ENCODE measurements at places on chromosomes 6 and 20. TPM values are rescaled to one million over a fixed set of nuclear protein-coding genes. Genes with fewer than 3 reads are reported as not detected.

GRCh38 chr20:36030149-36030548 lies 61.8 kb downstream of the CNBD2 start:
- DNase-seq: no peak
- H3K27ac ChIP-seq: no peak overlapping the region
- no peaks in the 10 kb centered on the region for H3K36me3 ChIP-seq
- H3K27me3 ChIP-seq: no peaks in the 10 kb centered on the region
- no peaks in the 10 kb centered on the region for H3K4me1 ChIP-seq
- no peak overlapping the region for H3K4me3 ChIP-seq

DNA sequence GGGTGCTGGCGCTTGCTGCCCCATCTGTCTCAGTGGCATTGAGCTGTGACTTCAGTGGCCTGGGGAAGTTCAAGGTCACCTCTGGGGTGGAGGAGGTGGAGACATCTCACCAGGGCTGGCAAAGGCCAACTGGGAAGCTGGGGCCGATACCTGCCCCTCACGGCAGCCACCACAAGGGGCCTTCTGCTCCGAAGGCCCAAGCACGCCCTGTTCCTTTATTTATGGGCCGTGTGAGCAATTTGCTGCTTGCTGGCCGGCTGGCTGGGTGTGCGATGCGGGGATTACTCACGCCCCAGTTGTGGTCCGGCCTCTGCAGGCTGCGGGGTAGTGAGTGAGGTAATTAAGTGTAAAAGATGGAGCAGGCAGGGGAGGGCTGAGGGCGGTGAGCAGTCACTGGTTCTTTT lies 13.2 kb upstream of the SCRT2 start:
- H3K36me3 ChIP-seq: no peaks in the 10 kb centered on the region
- H3K4me3 ChIP-seq: no peak overlapping the region
- no peaks in the 10 kb centered on the region for H3K4me1 ChIP-seq

DNA sequence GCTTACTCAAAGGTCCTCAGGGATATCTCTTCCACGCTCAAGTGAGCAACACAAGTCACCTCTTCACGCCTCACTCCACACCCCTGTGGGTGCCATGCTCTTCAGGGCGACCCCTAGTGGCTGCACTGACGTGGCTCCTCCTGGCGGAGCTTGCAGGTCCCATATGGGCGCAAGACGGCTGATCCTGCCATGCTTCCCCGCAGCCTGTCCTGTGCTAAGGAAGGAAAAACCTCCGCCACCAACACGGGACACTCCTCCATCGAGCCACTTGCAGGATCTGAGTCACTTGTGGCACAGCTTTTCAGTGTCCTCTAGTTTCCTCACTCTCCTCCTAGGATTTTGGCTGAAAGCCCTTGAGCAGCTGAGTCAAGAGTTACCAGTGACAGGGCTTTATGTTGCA lies 90.7 kb downstream of the KHDC1L start:
- DNase-seq: no peak
- H3K27me3 ChIP-seq: no peaks in the 10 kb centered on the region
- no peak overlapping the region for H3K4me3 ChIP-seq

Gene ZNF512B
- polyA plus RNA-seq: 3.8 TPM

Gene DOP1A
- polyA plus RNA-seq: 4.9 TPM
